Mesothelial cell of epicardium (in vitro differentiated cells): ENCODE measurements at places on chromosomes 7 and 10. TPM values are rescaled to one million over a fixed set of nuclear protein-coding genes. Genes with fewer than 3 reads are reported as not detected.

The IGF2BP3 gene
- 84.3 to 91.3 TPM (median 89.1 TPM) in 3 replicates for total RNA-seq

DNA sequence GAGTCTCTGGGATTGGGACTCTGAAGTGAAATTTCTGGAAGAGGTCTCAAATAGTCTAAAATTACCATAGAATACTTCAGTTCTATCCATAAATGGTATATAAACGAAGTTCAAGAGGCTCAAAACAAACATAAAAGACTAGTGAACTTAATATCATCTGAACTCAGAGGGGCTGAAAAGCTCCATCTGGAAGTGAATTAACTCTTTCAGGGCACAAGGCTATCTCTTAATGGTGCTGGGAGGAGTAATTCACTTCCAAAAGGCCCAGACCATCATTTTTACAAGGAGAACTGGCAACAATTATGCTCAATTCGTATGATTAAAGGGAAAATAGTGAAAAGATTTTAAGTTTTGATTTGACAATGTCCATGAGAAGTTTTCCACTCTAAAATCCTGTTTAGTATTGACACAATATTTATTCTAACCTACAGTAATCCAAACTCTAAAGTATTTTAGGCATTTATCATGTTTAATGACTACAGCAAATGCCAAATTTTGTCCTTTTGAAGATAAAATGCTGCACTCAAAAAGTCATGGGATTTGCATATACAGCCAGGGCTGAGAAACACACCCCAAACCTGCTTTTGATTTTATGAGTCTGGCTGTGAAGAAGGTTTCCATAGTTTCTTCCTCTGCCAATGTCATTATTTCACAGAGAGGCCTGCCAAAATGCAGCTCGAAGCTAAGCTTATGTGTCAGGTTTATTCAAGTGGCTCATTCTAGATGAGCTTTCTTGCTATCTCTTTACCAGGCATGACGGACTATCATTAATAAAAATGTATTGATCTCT is 143.9 kb downstream of the HIBADH start:
- no peaks in the 10 kb centered on the region for H3K27me3 ChIP-seq
- H3K27ac ChIP-seq = peak overlapping the region; percentile 10
- peaks cover 39% of the 10 kb centered on the region for H3K4me1 ChIP-seq
- H3K36me3 ChIP-seq = peaks cover 5% of the 10 kb centered on the region
- no peak overlapping the region for H3K4me3 ChIP-seq

The HTR5A gene
- total RNA-seq = not detected in 3 replicates

GRCh38 chr10:25178411-25178810 is 3.6 kb downstream of the GPR158 start:
- peaks cover 76% of the 10 kb centered on the region for H3K27me3 ChIP-seq
- no peak overlapping the region for H3K27ac ChIP-seq
- H3K4me1 ChIP-seq = peaks cover 36% of the 10 kb centered on the region
- H3K36me3 ChIP-seq = no peaks in the 10 kb centered on the region

GRCh38 chr7:76423666-76424412 is 911 bp upstream of the ZP3 start:
- no peak for DNase-seq
- H3K27ac ChIP-seq = peak overlapping the region; percentile 68
- peaks cover 19% of the 10 kb centered on the region for H3K4me1 ChIP-seq
- H3K4me3 ChIP-seq = no peak overlapping the region
- no peaks in the 10 kb centered on the region for H3K27me3 ChIP-seq
- no peaks in the 10 kb centered on the region for H3K36me3 ChIP-seq

- H3K4me3 ChIP-seq = no peak overlapping the region
- H3K27ac ChIP-seq = no peak overlapping the region
- no peaks in the 10 kb centered on the region for H3K4me1 ChIP-seq
- peaks cover 8% of the 10 kb centered on the region for H3K36me3 ChIP-seq
- no peak for DNase-seq
- H3K27me3 ChIP-seq = no peaks in the 10 kb centered on the region
Observed at GRCh38 chr7:63077841-63078240, 920.8 kb upstream of the ZNF722 start.

The GFRA1 gene
- total RNA-seq = 38.7 to 42.4 TPM (median 40.8 TPM) in 3 replicates

DNA sequence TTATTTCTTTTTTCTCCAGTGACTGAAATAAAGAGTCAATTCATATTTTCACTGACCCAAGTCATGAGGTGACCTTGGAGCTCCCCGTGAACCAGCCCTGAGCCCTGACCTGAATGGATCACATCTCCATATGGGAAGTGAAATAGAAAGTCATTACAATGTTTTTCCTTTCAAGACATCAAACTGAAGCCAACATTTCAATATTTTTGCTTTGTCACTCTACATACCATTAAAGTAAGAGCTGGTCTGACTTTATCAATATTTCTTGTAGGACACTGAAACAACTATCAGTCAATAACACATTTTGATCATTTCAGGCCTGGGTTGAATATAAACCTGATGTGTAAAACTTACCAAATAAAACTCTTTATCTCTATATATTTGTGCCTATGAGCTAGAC is 249.8 kb upstream of the PHF14 start:
- no peaks in the 10 kb centered on the region for H3K27me3 ChIP-seq
- H3K4me1 ChIP-seq = no peaks in the 10 kb centered on the region
- H3K36me3 ChIP-seq = no peaks in the 10 kb centered on the region
- no peak overlapping the region for H3K27ac ChIP-seq
- no peak for DNase-seq

The GET4 gene
- total RNA-seq = 67.9 to 77.6 TPM (median 72.2 TPM) in 3 replicates

- H3K27me3 ChIP-seq = no peaks in the 10 kb centered on the region
- DNase-seq = no peak
- no peak overlapping the region for H3K27ac ChIP-seq
- H3K36me3 ChIP-seq = peaks cover 31% of the 10 kb centered on the region
- no peaks in the 10 kb centered on the region for H3K4me1 ChIP-seq
Observed at GRCh38 chr10:127085957-127086356, 110.4 kb downstream of the INSYN2A start.

The LRGUK gene
- total RNA-seq = 0.96 to 1.0 TPM (median 1.00 TPM) in 3 replicates

DNA sequence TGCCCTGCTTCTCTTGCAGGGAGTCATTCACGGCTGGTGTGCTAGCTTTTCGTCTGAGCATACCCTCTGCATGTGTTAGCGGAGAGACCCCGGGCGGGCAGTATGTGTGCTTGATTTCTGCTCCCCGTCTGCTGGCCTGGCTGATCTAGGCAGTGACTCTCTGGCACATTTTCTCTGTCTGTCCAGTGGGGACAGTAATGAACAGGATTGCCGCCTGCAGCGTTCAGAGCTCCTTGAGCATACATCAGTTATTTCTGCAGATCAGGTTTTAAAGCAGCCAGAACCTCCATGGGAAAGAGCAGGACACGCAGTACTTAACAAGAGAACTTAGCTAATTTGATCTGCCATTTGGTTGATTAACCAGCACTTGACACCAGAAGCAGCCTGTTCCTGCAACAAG is 242.5 kb downstream of the CELF2 start:
- H3K36me3 ChIP-seq = peaks cover 1% of the 10 kb centered on the region
- no peak overlapping the region for H3K27ac ChIP-seq
- DNase-seq = no peak
- peaks cover 54% of the 10 kb centered on the region for H3K27me3 ChIP-seq
- H3K4me1 ChIP-seq = peaks cover 22% of the 10 kb centered on the region

DNA sequence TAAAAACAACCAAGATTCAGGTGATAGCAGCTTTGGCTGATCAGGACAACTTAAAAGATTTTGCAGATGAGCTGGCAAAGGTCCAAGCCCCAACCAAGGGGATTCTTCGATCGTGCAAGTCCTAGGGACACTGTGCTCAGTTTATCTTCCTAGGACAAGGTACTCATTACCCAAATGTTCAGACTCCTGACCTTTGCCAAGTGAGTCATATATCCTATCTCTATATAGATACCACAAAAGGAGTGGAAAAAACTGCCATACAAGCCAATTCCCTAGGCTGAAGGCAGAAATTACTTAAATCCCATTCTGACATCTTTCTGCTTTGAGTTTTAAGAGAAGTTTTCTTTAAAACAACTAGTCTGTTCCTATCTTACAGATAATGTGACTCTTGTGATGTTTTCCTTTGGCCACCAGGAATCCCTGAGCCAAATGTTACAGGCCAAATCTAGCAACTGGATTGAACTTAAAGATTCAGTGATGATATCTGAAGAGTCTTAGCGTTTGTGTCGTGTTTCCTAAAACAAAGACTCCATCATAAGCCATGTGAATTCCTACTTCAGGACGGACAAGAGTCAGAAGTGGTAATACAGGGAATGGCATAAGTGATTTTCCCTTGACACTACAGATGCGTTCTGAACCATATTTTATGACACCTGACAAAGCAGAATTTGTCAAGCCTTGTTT is 142.6 kb upstream of the ASAH2 start:
- DNase-seq = no peak
- H3K4me1 ChIP-seq = peaks cover 2% of the 10 kb centered on the region
- peaks cover 1% of the 10 kb centered on the region for H3K36me3 ChIP-seq
- no peaks in the 10 kb centered on the region for H3K27me3 ChIP-seq
- H3K4me3 ChIP-seq = no peak overlapping the region
- no peak overlapping the region for H3K27ac ChIP-seq

DNA sequence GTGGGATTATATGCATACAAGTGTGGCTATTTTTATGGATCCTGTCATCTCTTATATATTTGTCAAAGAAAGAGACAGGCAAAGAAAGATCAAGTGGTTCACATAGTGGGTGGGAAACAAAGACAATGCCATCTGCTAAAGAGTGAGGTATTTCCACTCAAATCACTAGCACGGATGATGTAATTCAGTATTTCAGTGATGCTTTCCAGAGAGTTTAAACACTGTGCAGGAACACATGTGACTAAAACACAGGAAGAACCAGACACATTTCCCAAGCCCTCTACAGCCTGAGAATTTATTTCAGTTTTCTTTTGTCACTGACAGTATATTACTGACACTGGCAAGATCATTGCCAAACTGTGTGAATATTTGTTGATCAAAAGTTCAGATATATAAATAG is 885.7 kb upstream of the CELF2 start:
- H3K36me3 ChIP-seq = no peaks in the 10 kb centered on the region
- DNase-seq = no peak
- H3K4me3 ChIP-seq = no peak overlapping the region
- peaks cover 25% of the 10 kb centered on the region for H3K4me1 ChIP-seq
